ENCODE measurements at places on chromosomes 5 and 9.

- DNase-seq: no peak
Measured at GRCh38 chr5:82011761-82012160, 39.9 kb downstream of the ATG10 start.

- DNase-seq: no peak
Measured at GRCh38 chr9:4108754-4109465, 191.0 kb downstream of the GLIS3 start.

DNA sequence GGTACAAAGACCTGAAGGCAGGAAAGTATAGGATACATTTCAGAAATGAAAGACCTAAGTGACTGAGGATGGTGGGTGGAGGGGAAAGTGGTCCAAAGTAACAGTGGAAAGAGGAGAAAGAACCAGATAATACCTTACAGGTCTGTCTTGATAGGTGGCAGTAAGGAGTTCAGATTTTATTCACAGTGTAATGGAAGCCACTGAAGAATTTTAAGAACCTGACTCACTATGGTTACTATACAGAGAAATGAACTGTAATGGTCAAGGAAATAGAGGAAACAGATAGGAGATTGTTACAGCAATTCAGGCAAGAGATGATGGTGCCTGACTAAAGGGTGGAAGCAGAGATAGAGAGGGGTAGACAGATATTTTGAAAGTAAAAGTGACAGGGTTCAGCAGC is 46.5 kb downstream of the EPB41L4A start:
- no peak for DNase-seq

DNA sequence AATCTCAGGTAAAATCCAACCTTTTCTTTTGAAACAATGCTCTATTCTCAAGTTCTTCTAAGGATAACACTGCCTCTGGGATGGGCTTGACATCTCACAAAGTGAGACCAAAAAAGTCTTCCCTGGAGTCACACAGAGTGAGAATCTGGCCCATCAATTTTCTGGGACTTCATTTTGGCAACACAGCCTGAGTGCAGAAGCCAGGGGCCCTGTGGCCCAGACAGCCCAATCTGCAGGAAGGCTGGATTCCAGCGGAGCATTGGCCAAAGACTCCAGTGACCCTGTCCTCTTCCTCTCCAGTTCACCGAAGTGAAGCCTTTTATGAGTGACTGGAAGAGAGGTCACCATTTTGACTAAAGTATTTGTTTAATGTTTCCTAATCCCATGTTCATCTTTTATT is 105.1 kb downstream of the PLK2 start:
- DNase-seq: no peak

DNA sequence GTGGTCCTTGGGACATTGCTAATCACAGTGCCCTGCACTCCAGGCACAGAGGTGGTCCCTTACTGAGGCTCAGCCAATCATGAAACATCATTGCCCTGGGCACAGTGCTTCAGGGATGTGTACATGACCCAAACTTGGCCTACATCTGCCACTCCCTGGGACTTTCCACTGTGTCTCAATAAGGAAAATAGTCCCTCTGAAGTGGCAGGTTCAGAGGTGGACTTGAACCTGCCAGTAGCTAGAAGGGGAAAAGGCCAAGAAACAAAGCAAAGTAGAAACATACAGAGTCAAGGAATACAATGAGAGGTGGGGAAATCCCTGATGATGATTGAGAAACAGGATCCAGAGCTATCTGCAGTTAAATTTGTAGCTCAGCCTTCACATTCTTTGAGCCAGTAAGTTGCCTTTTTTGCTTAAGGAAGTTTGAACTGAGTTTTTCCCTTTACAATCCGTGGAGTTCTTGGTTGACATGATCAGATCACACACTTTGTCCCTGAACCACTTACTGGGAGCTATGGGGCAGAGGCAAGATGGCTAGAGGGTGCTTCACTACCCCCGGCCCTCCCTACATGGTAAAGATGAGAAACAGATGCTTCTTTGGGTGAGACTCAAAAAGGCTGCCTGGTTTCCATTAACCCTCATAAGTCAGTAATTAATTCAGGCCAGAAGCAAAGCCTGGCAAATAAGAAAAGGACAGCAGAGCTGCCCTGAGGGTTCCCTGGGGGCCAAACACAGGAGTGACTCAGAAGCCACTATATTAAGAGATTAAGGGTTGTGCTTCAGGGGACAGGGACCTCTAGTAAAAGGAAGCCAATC is 57.6 kb downstream of the SH3TC2 start:
- no peak for DNase-seq

DNA sequence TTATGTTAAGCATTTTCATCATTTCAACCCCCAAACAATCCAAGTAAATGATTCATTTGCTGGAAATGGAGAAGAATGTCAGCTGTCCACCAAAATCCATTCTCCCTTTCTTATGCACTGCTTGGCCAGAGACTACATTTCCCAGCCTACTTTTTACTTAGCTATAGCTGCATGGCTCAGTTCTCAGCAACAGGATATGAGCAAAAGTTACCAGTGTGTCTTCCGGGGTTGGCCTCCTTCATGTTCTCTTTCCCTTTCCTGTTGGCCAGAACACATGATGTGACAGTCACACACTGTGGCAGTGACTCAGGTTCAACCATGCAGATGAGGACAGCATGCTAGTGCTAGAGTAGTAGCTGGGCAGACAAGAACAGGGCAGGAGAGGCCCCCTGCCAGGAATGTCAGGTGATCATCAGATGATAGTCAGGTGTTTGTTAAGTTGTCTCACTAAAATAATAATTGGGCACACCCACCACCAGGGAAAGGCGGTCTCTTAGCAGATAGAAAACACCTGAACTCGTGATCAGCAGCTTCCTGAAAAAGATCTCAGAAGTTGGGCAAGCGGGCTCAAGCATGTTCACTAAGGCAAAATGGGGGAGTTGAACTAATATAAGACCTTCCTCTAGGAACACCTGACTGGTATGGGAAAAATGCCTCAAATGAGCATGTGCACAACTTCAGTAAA is 12.2 kb downstream of the GPR150 start:
- DNase-seq: no peak

- DNase-seq: no peak
Measured at GRCh38 chr5:17732351-17732923, 98.2 kb downstream of the TAF11L14 start.

- peak; percentile 91 for DNase-seq
Measured at GRCh38 chr5:132446621-132447020, 44.0 kb downstream of the IRF1 start.

- peak; percentile 82 for DNase-seq
Measured at GRCh38 chr5:10863763-10864383, 102.8 kb upstream of the DAP start.

- DNase-seq: no peak
Measured at GRCh38 chr5:89707891-89708290, 701.7 kb downstream of the CETN3 start.

Measured in testis (tissue), 5 donors.